ENCODE measurements at places on chromosomes 2 and 18.

DNA sequence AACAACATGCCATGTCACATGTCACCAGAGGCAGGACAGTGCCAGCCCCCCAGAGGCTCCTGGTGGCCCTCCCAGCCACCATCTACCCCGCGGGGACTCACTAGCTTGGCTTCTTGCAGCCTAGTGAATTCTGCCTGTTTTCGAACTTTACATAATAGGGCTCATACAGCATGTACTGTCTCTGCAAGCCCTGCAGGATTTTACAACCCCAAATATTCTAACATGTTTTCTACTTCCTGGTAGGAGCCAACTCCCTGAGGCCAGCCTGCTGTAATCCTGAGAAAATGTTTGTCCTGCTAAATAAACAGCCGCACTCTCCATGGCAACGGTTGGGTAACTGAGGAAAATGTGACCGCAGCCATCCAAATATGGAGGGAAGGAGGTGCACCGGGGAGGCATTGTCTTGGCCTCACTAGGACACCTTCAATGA lies 2.7 kb downstream of the PER2 start:
- peak; percentile 76 for DNase-seq

DNA sequence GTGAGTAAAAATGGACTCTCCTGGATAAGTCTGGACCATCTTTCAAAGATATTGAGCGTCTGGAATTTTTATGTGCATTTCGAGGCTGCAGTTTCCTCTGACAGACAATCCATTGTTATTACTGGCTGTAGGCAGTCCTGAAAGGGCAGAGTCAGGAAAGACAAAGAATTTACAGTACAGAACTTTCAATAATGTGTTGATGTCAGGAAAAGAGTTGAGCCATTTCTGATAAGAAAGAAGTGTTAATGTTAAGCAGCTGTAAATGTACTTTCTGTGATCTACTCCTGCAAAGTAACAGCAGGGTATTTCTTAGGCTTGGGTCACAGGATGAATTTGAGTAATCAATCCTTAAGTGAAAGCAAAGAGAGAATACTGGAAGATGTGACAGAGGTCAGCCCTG lies 29.8 kb downstream of the TSPYL6 start:
- DNase-seq = no peak

GRCh38 chr2:188693111-188693510 lies 281.1 kb upstream of the COL3A1 start:
- DNase-seq = no peak

DNA sequence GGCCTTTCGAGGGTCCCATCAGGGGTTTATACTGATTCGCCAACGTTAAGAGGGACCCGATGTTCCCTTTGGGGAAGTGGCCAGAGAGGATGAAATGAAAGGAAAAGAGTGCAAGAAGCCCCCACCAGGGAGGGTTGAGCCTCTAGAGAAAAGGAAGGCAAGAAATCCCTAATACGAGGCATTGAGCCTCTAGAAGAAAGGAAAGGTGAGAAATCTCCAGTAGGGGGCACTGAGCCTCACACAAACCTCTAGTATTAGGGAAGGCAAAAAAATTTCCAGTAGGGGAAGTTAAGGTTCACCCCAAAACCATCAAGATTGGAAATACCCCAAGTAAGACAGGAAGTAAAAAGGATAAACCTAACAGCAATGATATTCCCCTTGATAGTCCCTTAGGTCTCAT lies 9.8 kb upstream of the SAP130 start:
- DNase-seq = no peak

DNA sequence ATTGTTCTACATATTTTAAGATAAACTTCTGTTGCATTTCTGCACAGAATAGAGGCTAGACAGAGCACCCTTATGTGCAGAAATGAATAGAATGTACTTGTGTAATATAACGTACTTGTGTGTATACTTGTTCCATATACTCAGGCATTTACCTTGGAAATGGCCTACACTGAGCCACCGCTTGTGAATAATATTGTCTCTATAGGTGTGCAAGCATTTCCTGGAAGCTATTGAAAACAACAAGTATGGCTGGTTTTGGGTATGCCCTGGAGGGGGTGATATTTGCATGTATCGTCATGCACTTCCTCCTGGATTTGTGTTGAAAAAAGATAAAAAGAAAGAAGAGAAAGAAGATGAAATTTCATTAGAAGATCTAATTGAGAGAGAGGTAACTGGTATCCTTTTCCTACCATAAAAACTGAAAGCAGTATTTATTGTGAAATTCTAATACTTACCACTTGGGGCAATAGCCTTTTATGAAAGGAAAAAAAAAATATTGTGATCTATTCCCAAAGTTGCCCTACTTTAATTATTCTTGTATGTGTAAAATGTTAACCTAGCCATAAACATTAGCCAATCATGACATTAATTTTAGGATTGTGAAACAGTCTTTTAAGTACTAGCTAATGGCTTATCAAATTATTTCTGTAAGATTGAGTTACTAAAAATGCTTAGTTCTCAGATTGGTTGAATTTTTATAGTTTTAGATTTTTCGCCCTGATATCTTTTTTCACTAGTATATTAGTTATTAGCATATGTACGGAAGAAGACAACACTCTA lies 18.0 kb downstream of the ZC3H15 start:
- DNase-seq = peak; percentile 43

- DNase-seq = no peak
Measured at GRCh38 chr2:239768907-239769553, 256.1 kb downstream of the NDUFA10 start.

GRCh38 chr2:94956797-94957391 lies 68.6 kb upstream of the MAL start:
- DNase-seq = peak; percentile 35

DNA sequence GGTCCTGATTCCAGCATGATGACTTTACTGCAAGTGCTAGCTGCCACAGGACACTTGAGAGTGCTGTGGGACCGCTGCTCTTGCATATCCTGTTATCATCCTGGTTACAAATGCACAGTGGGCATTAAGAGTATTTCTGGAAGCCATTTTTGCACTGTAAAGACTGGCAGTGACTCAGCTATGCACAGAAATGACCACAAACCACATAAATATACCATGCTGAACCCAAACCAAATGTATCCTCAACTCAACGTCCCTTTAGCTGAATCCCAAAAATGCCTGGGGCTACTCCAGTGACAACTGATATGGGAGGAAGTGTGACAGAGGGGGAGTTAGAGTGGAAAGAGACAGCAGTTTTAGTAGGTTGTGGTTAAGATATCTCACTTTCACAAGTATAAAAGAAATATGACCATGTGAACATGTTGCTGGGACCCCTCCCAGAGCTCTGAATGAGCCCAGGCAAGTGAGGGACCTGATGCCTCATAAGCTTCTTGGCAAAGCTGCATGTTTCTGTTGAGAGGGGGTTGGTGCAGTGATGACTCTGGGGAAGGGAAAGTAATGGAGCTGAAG lies 37.3 kb downstream of the RHBDD1 start:
- peak; percentile 83 for DNase-seq

DNA sequence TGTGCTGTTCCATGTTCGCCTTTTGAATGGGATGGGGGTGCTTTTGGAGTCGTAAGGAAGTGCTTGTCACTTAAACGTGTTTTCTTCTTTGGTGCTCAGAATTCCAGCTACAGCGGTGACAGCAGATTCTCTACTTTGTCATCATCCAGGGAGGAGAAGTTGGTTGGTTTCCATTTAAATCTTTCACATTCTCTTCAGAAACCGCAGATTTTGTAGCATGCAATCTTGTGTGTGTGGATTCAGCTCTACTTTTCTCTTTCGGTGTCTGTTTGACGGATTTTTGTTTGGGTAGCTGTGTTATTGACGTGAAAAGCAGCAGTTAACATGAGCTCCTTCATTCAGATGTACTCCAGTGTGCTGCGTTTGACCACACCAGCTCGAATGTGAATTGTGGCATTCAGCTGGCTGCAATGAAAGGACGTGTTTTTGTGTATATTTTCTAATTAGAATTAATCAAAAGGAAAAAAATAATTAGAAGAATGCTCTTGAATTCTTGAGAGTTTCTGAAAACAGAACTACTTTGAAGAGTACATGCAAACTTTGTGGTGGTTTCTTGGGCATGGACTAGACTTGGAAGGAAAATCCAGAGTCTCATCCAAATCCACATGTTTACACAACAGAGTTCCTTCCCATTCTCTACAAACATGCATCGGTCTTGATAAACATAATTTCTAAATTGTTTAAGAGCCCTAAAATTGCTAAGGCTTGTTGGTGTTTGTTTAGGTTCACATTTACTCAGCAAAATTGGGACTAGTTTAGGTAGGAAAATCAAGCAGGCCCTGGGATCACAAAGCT lies 68.7 kb upstream of the RBM44 start:
- peak; percentile 36 for DNase-seq

- DNase-seq = no peak
Measured at GRCh38 chr18:22103647-22104031, 65.8 kb upstream of the GATA6 start.

DNA sequence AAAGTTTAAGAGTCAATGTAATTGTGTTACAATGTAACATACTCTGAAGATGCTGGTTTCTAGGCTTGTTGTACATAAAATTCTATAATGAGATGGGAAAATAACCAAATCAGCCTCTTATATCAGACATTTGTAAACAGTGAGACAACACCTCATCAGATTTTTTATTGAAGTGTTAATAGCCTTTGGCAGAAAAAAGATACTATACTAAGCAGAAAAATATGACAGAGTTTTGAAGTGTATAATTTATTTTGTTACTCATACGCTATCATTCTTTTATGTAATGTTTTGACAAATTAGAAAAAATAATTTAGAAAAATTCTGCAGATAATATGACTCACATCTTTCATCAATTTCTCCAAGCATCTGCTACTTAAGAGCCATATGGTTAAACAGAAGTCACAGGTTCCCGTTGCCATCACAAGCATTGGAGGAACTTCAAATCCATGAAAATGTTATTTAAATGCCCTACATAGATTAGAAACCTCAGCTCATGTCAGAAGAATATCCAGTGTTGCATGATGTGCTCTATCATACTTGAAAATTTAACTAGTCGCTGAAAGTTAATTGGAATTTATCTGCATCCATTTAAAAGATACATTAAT lies 535.4 kb downstream of the LRP1B start:
- DNase-seq = no peak
